ENCODE measurements at places on chromosomes 3 and 15. TPM values are rescaled to one million over a fixed set of nuclear protein-coding genes. Genes with fewer than 3 reads are reported as not detected.

GRCh38 chr15:70643783-70644125, 119.6 kb downstream of the UACA start:
- DNase-seq, result peak; percentile 44

GRCh38 chr3:150905746-150906145, 507 bp upstream of the MINDY4B start:
- no peak for DNase-seq

GRCh38 chr15:41772720-41773331, 1.5 kb upstream of the MAPKBP1 start:
- peak; percentile 81 for DNase-seq

DNA sequence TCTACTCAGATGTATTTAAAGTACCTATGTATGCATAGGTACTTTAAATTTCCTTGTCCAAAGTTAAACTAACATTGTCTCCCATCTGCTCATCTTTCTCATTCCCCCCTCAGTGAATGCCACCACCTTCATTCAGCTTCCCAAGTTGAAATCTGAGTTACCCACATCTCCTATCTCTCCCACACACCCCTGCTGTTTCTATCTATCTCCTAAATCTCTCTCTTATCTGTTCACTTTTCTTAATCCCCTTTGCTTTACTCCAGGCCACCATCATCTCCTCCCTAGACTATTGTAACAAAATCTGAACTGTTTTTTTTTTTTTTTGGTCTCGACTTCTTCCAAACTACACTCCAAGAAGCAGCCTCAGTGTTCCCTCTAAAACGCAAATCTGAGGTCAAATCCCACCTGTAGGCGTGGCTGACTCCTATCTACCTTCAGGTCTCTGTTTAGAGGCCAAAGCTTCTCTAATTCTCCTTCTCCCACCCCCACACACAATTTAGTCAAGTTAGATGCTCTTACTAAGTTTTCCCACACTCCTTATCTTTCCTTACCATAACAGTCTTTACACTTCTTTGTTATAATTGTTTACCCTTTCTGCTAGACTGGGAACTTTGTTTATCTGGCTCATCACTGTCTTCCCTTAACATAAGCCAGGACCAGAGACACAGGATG, 3.5 kb upstream of the NEO1 start:
- no peak for DNase-seq

- DNase-seq, result no peak
Observed at GRCh38 chr15:92033723-92034122, 180.2 kb downstream of the SLCO3A1 start.

GRCh38 chr3:16063603-16064002, 110.9 kb upstream of the GALNT15 start:
- no peak for DNase-seq

DNA sequence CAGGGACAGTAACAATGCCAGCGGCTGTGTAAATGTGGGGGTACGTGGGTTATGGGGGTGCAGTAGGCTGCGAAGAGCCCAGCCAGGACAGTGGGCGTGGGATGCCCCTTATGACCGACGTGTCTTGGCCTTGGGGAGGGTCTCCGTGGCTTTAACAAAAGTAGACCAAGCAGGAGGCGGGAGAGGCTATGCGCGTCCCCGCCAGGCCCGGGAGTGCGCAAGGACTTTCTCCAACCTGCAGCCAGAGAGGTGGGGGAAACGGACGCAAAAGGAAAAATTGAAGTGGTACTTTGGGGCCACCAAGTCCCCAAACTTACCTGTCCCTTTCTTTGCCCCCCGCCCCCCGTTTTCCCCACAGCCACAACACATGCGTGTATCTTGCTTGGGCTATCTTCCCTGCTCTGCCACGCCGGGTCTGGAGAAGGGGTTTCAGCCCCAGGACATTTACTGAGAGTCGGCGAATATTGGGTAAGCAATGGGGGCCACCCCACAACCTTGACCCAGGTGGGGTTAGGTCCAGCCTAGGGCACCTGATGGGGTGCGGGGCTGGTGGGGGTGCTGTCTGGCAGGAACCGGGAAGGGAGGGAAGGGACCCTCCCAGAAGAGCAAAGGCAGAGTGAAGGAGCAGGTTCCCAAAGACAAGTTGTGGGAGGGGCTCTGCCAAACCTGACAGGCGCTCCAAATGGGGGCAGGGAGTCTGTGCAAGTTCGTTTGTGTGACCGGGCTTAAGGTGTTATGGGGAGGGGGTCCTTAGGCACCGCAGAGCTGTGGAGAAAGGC, 652 bp downstream of the ISLR2 start:
- no peak for DNase-seq

The KIF9 gene
- total RNA-seq, result 2.8 TPM

The RNU5B-1 gene
- total RNA-seq, result not detected

The LRRIQ4 gene
- under 0.01 TPM for total RNA-seq

The CP gene
- not detected for total RNA-seq

The SPTBN5 gene
- 0.26 TPM for total RNA-seq

All from fibroblast of lung (primary cell).